OCI-M1 (cell line): ENCODE measurements at places on chromosomes 2 and 18.

GRCh38 chr2:70607121-70607561 is 53.5 kb upstream of the TGFA start:
- no peak for DNase-seq

DNA sequence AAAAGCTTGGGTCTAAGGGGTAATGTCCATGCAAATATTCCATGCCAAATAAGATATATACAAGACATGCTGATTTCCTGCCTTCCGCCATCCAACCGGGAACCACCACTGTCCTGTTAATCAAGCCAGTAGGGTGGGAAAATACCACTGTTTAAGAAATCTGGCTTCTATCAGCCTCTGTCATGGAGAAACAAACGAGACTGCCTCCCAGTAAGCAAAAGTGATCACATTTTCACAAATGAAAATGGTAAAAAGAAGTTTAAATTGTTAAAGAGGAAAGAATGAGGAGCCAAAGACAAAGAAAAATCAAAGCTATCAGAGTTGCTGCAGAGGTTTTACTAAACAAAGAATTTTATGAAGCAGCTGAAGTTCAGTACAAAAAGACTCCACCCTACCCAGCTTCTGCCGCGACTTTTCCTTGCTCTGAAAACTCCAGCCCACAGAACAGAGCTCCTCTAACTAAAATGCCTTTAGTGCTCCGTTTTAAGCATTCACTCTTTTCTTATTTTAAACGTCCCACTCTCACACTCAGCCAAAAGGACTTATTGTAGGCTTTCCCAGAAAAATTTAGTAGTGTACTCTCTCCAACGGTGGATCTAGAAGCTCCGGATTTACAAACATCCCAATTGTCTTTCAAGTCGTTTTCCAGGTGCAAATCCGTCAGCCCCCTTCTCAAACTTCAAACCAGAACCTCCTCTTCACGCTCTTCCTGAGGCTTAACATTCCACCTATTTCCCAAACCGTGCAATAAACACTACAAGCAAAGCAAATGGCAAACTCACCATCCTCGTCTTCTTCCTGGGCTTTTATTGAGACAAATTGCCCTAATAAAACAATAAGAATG is 613 bp downstream of the COL5A2 start:
- no peak for DNase-seq

GRCh38 chr2:215653344-215654030 is 217.6 kb upstream of the FN1 start:
- peak; percentile 6 for DNase-seq

GRCh38 chr2:128537646-128538045 is 219.0 kb upstream of the HS6ST1 start:
- DNase-seq: no peak

DNA sequence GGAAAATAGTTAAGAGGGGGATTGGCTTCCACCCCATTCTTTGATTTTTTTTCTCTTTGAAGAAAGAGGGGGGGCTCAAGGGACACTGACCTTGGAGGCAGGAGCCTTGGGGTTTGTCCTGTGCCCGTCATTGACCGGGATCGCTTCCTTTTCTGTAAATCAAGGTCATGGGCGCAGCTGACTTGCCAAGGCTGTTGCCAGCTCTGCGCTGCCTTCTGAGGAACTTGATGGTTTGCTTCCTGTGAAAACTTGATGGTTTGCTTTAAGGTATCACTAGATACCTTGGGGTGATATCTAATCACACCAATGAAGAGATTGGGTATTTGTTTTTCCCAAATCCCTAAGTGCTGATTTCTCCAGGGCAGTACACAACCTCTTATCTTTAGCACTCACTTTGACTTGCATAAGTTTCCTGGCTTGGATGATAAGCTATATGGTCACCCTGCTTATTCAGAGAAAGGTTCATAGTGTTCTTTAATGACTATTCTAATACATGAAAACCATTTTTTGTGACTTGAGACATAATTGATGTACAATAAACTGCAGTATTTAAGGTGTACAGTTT is 56.0 kb downstream of the DGKD start:
- DNase-seq: peak; percentile 20

- peak; percentile 46 for DNase-seq
Measured at GRCh38 chr2:37389989-37390765, 45.7 kb downstream of the QPCT start.

GRCh38 chr2:70089220-70089982 is 2.1 kb downstream of the PCBP1 start:
- peak; percentile 57 for DNase-seq

DNA sequence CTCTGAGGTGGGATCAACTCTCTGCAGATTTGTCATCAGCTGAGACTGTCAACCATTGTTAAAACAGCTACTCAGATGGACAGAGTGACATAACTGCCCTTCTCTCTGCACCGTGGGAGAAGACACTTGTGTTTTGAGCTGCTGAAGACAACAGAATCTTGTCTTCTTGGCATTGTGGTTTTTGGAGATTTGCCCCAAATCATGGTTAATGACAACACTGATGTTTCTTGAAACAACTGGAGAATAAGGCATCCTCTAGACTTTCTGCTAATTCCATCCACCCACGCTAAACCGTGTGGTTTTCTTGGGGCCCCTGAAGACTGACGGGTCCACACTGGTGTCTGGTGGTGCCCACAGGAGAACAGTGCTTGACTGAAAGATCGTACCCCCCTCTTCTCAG is 39.5 kb downstream of the SH3BP4 start:
- DNase-seq: no peak

GRCh38 chr2:205659922-205660321 is 22.4 kb upstream of the NRP2 start:
- DNase-seq: no peak

GRCh38 chr2:135163306-135163705 is 111.2 kb downstream of the RAB3GAP1 start:
- no peak for DNase-seq

GRCh38 chr2:31054842-31055388 is 83.3 kb downstream of the GALNT14 start:
- DNase-seq: no peak

- no peak for DNase-seq
Measured at GRCh38 chr2:240949791-240950705, 43.9 kb downstream of the CROCC2 start.

- DNase-seq: no peak
Measured at GRCh38 chr2:17282245-17282644, 236.0 kb downstream of the RAD51AP2 start.

- DNase-seq: no peak
Measured at GRCh38 chr18:79334496-79335233, 61.1 kb upstream of the NFATC1 start.
